ENCODE measurements at places on chromosomes 7 and 10.

DNA sequence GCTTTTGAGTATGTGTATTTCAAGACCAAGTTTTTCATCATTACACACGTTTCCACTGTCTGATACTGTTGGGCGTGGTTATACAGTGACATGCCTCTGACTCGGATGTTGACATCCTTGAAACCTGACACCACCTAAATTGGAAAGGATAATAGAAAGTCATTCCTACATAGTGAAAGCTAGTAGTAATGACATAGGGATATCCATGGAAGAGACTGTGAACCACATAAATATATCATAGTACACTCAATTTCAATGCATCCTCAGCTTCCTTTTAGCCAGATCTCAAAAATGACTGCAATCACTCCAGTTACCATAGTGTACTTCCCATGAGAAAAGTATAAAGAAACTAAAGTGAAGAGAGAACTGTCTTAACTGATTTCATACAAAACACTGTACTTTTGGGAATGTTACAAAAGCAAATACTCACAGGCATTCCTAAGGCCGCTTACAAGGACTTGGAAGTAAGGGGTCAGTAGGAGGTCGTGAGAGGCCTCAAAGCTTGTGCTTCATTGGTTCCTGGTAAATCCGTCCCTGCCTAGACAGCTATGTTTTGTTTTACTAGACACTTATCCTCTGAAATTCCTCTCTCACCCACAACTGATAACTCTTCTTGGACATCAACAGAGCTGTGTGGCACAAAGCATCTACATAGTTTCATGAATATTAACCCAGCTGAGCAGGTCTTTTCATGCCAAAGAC is 71.8 kb upstream of the VWDE start:
- no peak for DNase-seq

GRCh38 chr10:11602358-11602757 is 9.1 kb downstream of the USP6NL start:
- DNase-seq, result no peak

DNA sequence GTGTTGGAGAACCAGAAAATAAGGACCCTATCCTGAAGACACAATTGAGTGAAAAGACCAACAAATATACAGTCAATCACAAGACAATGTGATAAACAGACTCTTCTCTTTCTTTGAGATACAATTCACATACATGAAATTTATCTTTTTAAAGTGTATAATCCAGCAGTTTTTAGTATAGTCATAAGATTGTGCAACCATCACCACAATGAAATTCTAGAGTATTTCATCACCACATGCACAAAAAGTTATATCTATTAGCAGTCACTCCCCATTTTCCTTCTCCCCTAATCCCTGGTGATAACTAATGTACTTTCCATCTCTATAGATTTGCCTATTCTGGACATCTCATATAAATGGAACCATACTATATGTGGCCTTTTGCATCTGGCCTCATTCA is 8.2 kb upstream of the SORBS1 start:
- DNase-seq, result no peak

DNA sequence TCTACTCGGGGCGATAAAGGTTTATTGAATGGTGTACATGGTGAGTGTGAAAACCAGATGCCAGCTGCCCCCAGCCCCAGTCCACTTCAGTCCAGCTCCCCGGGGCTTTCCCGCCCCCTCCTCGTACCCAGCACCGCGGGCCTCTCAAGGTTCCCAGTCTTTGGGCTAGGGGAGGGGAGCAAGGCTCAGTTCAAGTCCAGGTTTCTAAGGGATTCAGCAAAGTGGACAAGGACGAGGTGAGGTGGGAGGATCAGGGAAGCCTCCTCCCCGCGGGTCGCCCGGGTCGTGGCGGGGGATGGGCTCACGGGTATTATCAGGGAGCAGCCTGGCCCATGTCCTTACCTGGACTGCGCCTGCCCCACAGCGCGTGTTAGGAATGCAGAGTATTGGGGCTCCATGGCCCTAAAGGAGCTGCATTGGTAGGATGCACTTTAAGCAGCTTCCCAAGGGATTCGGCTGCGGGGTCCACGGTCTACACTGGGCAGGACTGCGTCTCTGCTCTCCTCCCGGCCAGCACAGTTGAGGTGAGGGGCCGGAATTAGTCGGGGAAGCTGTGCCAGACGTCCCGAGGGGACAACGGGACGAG is 541 bp upstream of the PFKFB3 start:
- DNase-seq, result peak; percentile 51

- DNase-seq, result no peak
Observed at GRCh38 chr10:66833861-66834260, 92.0 kb upstream of the LRRTM3 start.

- no peak for DNase-seq
Observed at GRCh38 chr7:131600085-131600881, 43.9 kb upstream of the PODXL start.

- no peak for DNase-seq
Observed at GRCh38 chr7:31094271-31094670, 42.2 kb downstream of the ADCYAP1R1 start.

DNA sequence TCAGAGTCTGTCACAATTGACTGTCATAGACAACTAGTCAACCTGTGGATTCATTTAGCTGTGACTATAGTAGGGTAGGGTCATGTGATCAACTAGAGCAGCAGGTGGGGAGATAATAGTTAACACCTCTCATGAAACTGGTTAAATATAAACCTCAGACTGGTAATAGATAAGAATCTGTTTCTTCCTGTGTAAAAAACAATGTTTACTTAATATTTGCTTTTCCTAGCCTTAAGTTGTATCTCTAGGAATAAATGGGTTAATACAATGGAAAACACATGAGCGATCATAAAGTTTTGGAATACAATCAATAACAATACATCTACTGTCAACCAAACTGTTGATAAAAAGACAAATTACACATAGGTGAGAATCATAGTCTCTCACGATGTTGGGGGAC is 43.4 kb upstream of the ITGB8 start:
- DNase-seq, result no peak

GRCh38 chr7:104886651-104887050 is 127.4 kb upstream of the KMT2E start:
- DNase-seq, result no peak

DNA sequence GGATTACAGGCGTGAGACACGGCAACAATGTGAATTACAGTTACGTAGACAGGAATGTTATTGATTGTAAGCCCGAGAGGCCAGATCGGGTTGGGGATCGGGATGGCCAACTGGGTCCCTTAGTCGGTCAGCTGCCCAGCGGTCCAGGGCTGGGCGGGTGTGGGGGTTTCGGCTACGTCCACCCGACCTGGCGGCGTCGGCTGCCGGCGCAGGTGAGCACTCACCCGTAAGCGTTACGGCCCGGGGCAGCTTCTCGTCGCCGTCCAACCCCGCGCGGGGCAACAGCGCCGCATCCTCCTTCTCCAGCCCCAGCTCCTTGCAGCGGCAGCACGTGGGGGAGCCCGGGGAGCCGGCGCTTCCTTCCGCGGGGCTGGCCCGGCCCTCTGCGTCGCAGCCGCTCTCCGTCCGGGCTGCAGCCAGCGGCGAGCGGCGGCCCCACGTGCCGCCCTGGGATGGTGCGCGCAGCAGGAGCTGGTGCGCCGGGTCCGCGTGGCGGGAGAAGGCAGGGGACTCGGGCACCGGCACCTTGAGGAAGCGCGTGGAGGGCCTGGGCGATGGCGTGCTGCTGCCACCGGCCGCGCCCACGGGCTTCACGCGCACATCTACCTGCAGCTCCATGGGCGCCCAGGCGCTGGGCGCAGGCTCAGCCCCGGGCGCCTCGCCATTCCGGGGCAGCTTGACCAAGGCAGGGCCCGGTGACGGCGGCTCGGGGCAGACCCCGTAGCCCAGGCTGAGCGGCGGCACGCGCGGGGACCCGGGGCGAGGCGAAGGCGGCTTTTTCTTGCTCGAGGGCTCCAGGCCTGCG is 609 bp downstream of the KLRG2 start:
- DNase-seq, result peak; percentile 47

DNA sequence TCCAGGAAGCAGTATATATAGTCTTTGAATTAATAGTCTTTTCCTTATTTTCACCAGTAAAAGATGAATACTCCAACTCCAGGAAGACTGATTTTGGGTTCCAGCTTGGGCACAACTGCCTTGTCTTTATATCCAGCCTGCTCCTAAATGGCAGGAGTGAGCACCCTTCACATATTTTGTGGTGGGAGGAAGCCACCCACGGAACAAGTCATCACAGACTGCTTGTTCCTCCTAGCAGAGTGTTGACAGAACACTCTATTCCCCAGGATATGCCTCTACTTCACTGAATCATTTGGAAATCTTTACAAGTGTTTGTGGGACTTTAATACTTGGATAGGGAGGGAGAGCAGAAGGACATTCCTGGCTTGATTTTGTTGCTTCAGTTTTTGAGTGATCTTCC is 31.7 kb downstream of the ITPRID1 start:
- no peak for DNase-seq

DNA sequence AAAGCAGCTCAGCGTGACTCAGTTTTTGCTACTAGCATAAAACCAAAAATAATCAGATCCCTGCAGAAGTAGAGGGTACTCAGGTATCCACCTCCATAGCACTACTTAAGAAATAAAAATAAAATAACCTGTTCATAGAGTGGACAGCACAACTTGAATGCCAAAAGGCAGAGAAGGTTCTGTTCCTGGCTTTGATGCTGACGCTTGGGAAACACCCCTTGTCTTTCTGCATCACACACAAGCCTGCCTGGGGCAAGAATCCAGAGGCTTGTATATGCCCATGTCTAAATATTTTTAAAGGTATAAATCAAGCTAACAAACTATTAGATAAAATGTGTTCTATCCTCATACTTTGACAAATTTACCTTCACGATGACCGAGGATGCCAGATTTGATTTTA is 207.3 kb downstream of the KIAA1217 start:
- no peak for DNase-seq

DNA sequence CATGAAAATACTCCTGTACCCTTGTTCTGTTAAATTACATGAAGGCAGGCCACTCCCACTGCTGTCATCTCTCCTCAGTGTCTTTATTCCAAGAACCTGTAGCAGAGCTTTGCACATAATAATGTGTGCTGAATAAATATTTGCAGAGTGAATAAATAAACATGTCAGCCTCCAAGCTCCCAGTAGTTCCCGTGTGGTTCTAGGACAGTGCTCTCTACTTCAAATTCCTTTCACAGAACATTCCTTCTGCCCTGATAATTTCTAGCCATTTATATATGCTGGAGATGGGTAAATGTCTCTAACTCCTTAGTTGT is 20.3 kb upstream of the HYAL4 start:
- peak; percentile 7 for DNase-seq

- no peak for DNase-seq
Observed at GRCh38 chr10:44715136-44715535, 196.0 kb upstream of the TMEM72 start.

GRCh38 chr10:110671788-110672579 is 27.8 kb downstream of the RBM20 start:
- DNase-seq, result peak; percentile 86

DNA sequence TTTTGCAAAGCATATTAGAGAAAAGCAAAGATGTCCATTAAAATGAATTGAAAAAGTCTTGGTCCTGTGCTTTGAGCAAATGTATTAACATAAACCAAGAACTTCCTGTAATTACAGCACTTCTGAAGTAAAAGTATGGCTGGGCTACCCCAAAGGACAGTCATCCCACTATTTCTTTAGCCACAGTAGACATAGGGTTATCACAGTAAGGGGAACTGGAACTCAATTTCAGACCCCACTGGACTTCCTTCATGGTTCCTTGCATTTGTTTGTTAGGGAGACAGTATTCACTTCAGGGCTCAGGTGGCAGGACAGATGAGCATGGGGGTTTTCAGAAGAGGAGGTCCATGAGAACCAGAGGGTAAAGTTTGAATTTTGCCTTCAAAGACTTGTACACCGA is 203.1 kb upstream of the PDE1C start:
- no peak for DNase-seq

DNA sequence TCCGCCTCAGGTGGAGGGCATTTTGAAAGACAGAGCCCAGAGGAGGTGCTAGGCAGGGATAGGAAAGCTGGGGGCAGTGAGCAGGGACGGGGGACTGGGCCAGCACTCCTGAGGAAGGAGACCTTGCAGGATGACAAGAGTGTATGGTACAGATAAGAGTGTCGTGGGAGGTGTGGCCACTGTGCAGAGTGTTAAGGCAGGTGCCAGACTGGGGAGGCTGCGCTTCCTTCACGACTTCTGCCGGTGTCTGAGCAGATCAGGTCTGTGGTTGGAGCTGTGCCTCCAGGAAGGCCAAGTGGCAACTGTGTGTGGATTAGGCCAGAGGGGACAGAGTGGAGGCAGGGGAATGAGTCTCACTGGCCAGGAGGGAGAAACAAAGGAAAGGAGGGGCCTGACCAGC is 161.7 kb downstream of the HIBADH start:
- no peak for DNase-seq

- no peak for DNase-seq
Observed at GRCh38 chr7:31687024-31687748, at the start of gene PPP1R17. Gene PPP1R17, plus strand, starts transcription at chr7:31687215. Its CDS starts 5,227 bp downstream, at chr7:31692442.

- no peak for DNase-seq
Observed at GRCh38 chr7:22819476-22819875, 3.2 kb downstream of the TOMM7 start.

DNA sequence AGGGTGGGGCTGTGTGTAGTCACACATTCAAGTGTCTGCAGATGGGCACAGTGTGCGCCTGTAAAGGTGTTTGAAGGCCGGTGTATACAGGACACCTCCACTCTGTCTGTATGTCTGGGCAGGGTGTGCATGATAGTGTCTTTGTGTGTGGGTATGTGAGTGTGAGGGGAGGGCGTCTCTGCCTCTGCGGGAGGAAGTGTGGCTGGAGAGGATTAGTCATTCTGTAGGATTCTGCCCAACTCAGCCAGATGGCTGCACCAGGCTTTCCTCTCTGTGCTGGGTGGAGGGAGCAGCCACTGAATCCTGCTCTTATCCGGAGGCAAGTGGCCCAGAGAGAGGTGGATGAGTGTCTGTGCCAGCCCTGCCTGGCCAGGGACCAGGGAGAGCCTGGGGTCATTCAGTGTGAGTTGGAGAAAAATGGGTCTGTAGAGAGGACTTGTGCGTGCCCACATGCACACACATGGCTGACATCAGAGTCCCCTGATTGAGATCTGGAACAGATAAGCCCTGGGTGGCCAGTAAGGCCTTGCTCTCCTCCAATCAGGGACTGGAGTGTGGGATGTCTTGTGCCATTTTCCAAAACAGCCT is 1.7 kb downstream of the SFXN3 start:
- DNase-seq, result peak; percentile 76

DNA sequence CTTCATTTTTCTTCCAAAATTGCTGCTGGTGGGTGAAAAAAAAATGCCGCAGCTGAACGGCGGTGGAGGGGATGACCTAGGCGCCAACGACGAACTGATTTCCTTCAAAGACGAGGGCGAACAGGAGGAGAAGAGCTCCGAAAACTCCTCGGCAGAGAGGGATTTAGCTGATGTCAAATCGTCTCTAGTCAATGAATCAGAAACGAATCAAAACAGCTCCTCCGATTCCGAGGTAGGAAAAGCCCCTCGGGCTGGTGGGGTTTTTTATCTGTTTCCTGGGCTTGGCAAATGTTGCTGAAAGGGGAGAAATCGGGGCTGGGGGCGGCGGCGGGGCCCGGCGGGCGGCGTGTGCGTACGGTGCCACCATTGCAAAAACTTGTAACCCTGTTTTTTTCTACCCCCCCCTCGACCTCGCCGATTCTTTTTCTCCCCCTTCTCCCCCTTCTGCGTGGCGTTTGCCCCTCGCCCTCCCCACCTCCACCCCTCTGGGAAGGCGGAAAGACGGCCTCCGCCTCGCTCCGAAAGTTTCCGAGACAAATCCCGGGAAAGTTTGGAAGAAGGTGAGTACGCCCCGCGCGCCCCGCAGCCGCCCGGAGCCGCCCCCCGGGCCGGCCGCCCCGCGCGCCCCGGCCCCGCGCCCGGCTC is 789 bp downstream of the TCF7L2 start:
- DNase-seq, result peak; percentile 39

GRCh38 chr10:78515038-78515872 is 481.6 kb downstream of the RPS24 start:
- DNase-seq, result no peak
